ENCODE measurements at places on chromosomes 16 and 17.

- DNase-seq = no peak
These were observed 14.2 kb downstream of the ERI2 start for GRCh38 chr16:20791923-20792612.

GRCh38 chr17:46057366-46057765 is 58.3 kb downstream of the STH start:
- DNase-seq = no peak

DNA sequence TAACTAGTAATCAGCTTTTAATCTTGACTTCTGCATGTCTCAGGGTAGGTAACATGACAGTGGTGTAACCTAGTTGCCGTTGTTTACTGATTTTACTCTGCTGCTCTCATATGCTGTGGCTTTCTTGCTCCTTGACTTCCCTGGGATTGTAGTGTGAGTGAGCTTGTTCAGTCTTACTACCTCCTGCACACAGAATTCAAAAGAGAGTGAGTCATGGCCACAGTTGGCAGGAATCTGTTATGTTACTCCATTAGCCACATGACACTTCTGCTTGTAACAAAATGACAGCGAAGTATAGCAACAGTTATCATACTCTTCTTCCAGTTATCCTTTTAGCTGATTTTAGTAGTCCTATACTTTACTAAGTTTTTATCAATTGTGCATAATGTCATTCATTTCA is 18.8 kb downstream of the TNRC6A start:
- no peak for DNase-seq

GRCh38 chr17:41885733-41886132 is 20.5 kb upstream of the KLHL11 start:
- DNase-seq = peak; percentile 17

DNA sequence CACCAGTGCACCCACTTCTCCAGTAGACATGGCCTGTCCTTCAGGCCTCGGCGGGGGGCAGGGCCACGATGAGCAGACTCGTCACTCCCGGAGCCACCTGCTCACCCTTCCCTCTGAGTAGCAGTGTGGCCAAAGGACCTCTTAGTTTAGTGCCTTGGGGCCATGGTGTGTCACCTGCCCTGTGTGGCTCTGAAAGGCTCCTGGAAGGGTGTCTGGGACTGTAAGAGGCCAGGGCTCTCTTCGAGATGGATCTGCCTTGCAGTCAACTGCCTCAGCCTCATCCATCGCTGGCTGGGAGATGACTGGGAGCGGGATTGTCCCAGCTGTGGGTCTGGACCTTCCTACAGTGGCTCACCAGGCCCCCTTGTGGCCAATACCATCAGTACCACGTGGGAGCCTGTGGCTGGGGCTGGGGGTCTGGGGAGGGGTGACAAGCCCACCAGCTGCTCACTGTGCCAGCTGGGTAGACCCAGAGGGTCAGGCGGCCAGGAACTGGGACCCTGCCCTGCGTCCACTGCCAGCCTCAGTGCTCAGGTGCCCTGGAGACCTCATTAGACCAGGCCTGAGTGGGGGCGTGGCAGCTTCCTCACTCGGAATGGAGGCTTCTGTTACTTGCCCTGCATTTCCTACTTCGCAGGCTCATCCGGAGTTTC is 133.4 kb downstream of the OR1D5 start:
- DNase-seq = no peak

DNA sequence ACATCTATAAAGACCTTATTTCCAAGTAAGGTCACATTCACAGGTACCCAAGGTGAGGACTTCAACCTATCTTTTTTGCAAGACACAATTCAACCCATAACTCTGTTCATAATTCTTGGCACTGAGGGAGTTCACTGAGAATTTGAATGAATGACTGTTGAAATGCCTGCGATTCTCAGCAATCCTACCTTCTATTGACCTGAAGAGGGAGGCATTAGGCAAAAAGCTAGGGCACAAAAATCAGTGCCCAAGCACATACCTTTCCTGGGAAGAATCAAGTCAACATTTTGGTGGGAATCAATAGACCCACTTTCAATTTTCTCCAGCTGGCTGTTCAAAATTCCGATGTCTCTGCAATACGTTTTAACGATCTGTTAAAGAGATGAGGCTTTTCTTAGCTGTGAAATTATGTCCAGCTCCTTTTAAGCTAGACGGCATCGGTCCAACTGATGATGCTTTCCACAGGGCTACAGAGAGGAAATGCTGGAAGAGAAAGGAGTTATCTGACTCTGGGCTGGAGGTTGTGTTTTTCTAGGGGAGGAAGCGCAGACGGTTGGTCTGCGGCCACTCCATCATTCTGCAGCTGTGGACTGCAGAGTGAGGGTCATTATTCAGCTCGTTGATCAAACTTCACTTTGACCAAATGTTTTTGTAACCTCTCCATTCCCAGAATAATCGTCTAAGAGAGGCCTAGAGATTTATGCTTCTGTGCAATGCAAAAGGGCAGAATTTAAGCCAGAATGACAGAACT is 25.2 kb downstream of the BCO1 start:
- peak; percentile 2 for DNase-seq

DNA sequence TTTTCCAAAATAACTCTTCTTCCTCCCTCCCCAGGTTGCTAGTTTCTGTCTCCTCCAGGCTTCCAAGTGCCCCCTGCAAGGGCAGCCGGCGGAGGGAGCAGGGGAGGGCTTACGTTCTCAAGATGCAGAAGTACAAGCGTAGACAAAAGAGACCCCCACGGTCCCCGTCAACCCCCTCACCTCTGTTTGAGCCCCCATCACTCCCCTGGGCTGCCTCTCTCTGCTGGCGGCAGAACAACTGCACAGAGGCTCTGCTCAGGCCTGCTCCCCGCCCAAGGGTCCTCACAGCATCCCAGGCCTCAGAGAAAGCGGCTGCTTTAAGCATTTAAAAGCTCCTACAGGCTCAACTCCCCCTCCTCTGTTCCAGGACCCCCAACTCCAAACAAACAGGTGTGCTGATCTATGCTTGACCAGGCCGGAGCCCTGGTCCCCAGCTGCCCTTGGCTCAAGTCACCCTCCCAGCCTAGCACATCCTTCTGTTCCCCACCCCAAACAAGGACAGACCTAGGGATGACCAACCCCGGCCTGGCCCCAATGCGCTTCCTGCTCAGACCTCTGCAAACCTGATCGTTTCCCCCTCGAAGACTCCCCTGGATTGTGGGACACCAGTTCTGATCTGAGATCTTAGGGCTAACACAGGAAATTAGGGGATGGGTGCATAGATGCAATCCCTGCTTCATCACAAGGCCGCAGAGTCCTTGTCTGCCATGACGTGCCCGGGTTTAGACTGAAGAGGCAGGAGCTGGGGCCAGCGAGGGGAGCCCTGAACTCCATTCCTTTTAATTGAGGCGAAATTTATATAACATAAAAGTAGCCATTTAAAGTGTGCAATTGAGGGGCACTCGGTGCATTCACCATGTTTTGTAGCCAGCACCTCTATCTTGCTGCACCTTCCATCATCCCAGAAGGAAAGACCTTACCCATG is 17.2 kb upstream of the RBFOX3 start:
- no peak for DNase-seq

GRCh38 chr17:29572691-29573557 is 4.4 kb downstream of the TP53I13 start:
- DNase-seq = no peak

All from G401 (cell line).